ENCODE measurements at places on chromosomes 11 and 22.

GRCh38 chr11:10902301-10903063, 44.6 kb upstream of the ZBED5 start:
- DNase-seq = no peak

- no peak for DNase-seq
Observed at GRCh38 chr11:96815236-96815635, 425.4 kb downstream of the JRKL start.

GRCh38 chr22:42797011-42797410, 60.1 kb downstream of the ARFGAP3 start:
- no peak for DNase-seq

- no peak for DNase-seq
Observed at GRCh38 chr11:118341815-118342489, 553 bp downstream of the CD3D start.

DNA sequence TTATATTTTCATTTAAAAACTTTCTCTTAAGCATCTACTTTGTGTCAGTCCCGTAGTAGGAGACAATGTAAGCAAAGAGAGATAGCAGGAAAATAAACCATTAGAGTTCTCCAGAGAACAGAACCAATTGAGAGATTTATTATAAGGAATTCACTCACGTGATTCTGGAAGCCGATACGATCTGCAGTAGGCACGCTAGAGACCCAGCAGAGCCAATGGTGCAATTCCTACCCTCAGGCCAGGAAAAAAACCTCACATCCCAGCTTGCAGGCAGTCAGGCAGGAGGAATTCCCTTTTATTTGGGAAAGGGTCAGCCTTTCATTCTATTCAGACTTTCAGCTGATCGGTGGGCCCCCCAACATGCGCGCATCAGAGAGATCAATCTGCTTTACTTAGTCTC, 7.3 kb upstream of the PLEKHA7 start:
- DNase-seq = no peak

GRCh38 chr22:49561976-49562375, 265.7 kb downstream of the BRD1 start:
- no peak for DNase-seq

DNA sequence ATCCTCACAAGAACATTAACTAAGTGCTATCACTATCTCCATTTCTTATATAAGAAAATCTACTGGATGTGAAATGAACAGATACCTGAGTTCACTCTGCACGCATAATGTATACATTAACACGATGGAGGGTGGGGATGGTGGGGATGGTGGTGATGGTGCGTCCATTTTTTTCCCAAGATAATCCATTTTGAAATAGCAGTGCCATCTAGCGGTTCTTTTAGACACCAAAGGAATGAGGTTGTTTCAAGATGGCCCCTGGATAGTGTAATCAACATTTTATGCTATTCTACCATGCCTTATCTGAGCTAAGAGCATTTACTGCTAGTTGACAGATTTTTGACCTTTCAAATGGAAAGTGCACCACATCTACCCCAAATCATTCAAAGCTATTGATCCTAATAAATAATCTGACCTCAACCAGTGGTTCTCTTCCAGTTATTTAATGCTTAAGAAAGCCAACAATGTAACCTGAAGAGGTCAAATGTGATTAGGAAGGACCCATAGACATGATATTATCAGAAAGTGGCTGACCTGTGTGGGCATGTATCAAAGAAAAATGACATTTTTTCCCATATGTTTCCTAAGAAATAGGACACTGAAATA, 714.7 kb upstream of the TENM4 start:
- peak; percentile 14 for DNase-seq

DNA sequence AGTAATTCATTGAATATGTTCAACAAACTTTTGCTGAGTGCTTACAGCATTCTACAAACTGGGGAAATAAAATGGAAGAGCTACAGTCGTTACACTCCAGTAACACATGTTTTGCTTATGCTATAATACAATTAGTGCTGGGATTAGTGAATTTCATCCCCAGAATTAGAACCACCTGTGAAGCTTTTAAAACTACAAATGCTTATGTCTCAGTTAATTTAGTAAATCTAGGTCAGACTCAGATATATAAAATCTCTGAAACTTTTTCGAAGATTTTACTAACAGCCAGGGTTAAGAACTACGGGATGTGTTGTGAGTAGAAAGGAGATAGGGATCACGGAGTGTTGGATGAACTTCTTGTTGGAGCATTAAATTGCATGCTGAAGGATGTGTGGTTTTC, 33.7 kb upstream of the EED start:
- DNase-seq = no peak

- DNase-seq = no peak
Observed at GRCh38 chr11:128022007-128022368, 565.4 kb downstream of the ETS1 start.

DNA sequence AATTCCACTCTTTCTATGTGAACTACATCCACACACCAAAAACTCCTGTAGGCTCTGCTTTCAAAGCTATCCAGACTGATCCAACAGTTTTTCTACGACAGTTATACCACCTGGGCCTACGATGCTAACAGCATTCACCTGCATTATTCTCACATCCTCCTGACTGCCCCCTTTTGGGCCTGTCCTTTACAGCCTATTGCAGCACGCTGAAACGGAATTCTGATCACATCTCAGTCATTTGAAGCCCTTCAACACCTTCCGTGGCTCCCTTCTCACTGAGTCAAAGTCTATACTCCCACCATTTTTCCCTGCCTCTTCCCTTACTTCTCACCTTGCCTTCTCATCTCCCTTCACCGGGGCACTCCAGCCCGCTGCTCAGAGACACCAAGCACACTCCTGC, 791.3 kb upstream of the KIRREL3 start:
- DNase-seq = no peak

DNA sequence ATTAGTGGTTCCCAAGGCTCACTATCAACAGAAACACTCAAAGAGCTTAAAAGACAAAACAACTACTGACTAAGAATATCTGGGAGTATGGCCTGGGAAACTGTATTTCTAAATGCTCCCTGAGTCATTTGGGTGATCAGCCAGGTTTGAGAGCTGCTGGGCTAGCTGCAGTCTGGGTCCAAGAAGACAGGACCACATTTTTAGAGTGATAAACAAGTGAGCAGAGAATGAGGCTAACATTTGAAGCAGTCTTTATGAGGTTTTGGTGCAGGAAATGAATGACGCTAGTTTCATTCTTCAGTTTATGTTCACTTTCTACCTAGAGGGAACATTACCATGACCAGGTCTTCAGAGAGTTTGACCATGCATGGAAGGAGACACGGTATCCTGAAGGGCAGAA, 97.7 kb downstream of the TEAD1 start:
- no peak for DNase-seq

GRCh38 chr22:19387038-19387437, 44.5 kb downstream of the HIRA start:
- no peak for DNase-seq

DNA sequence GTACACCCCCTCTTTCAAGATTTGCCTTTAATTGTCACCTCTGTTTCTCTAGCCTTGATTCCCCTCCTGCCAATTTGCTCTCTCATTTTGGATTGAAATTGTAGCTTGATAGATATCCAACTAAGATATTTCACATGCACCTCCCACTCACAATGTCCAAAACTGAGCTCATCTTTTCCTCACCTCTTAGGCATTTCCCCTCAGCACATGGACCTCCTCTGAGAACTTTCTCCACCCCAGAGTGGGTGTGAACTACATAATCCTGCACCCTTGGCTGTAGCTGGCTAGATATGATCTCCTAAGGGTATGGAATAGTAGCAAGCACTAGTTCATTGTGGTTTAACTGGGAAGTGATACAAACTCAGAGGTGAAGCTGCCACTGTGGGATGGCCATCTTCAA, 91.5 kb upstream of the SESN3 start:
- DNase-seq = no peak

GRCh38 chr11:34567733-34568132, 53.2 kb upstream of the EHF start:
- no peak for DNase-seq

DNA sequence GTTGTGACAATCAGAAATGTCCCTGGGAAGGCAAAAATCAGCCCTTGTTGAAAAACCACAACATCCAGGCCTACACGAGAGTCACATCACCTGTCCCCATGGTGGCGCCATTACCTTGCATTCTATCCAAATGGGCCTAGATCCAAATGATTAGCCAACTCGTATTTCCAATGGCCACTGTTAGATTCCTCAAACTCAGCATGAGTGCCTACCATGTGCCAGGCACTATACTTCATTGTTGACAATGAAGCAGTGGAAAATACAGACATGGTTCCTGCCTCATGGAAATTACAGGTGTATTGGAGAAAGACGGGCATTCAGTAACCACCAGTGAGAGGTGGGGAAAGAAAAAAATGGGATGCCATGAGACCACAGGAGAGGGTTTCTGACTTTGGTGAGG, 29.8 kb upstream of the CREB3L1 start:
- peak; percentile 38 for DNase-seq

DNA sequence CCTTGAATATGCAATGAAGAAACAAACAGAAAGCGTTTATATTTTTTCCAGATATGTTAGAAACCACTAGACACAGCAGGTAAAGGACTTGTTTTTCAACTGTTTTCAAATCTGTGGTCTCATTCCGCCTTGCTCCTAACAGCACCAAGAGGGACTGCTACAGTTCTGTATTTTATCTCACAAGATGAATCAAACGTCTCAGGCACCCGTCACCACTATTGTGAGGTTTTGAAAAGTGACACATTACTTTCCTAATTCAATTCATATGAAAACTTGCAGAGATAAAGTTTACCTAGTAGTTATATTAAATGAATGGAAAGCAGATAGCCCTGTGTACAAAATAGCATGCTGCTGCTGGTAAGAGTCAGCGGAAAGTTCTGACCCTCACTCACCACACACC, 386.3 kb downstream of the ETS1 start:
- DNase-seq = no peak

DNA sequence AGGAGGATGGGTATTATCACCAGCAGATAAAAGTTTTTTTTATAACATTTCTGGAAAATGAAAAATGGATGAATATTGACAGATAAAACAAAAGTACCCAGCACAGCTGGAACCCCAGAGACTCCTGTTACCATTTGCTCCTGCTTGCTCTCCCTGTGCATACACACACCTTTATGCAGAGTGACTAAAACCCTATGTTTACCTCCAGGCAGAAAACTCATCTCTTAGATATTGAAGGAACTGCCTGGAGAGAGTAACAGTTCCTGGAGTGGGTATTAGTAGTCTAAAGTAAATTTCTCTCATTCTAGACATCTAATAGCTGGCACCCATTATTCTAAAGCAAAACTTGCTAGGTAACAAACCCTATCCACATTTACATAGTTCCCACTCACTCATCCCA, 38.0 kb downstream of the CYP2R1 start:
- DNase-seq = no peak

DNA sequence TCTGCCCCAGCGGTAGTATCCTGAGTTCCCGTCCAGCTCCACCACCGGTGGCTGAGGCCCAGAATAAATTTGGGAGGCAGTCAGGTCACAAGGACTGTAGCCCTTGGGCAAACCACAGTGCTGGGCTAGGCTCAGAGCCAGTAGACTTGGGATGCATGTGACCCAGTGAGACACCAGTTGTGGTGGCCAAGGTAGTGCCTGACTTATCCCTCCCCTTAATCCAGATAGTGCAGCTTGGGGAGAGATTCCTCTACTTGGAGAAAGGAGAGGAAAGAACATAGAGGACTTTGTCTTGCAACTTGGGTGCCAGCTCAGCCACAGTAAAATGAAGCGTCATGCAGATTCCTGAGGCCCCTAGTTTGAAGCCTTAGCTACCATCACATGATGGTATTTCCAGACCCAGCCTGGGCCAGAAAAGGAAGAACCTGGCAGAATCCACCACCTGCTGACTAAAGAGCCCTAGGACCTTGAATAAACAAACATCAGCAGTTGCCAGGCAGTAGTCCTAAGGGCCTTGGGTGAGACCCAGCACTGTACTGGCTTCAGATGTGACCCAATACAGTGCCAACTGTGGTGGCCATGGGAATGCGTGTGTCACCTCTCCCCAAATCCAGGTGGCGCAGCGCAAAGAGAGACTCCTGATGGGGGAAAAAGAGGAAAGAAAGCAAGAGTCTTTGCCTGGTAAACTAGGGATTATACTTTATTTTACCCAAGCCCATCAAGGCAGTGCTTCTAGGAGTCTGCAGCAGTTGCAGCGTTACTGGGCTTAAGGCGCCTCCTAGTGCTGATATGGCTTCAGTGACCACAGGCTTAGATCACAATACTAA, 17.0 kb upstream of the DDX10 start:
- peak; percentile 67 for DNase-seq

DNA sequence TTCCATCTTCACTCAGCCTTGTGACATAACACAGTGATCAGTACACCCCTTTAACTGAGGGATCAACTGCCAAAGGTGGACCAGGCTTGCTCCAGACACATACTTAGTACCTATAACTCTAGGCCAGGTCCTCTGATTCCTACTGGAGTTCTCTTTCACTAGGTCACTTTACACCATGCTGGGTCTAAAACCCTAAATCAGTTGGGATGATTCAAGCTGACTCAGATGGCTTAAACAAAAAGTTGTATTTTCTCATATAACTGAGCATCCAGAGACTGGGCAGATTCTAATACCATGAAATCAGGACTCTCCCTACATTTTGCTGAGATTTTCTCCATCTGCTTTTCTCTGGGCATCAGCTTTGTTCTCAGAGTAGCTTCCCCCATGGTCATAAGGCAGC, 26.0 kb upstream of the FLI1 start:
- no peak for DNase-seq

- no peak for DNase-seq
Observed at GRCh38 chr11:11347592-11347991, 5.5 kb downstream of the CSNK2A3 start.

DNA sequence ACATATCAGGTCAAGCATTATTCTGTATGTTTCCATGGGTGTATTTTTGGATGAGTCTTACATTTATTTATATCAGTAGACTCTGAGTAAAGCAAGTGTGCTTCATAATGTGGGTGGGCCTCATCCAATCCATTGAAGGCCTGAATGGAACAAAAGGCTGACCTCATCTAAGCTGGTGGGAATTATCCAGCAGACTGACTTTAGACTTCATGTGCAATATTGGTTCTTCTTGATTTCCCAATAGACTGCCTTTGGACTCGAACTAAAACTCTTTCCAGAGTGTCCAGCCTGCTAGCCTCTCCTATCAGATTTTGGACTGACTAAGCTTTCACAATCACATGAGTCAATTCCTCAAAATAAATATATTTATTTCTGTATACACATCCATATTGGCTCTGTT, 116.2 kb downstream of the KIF18A start:
- no peak for DNase-seq

- peak; percentile 64 for DNase-seq
Observed at GRCh38 chr22:44685384-44686056, 16.5 kb upstream of the PRR5 start.

- no peak for DNase-seq
Observed at GRCh38 chr11:59259867-59260475, 47.2 kb upstream of the MPEG1 start.

- peak; percentile 66 for DNase-seq
Observed at GRCh38 chr11:3037040-3037944, 19.9 kb downstream of the CARS1 start.

DNA sequence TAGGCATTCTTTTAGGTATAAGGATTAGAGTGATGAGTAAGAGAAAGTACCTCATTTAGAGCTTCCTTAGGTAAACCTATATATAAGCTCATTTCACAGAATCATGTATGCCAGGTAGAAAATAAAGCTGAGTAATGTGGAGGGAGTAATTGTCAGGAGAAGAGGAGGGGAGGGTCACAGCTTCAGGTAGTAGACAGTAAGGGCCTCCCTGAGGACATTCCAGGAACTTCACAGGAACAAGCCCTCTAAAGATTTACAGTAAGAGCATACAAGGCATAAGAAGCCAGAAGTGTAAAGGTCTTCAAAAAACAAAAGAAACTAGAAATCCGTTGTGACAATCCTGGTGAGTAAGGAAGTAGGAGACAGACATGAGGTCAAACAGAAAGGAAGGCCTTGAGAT, 57.6 kb downstream of the USP47 start:
- DNase-seq = no peak

Data from OCI-LY7 (cell line).